ENCODE measurements at places on chromosomes 13 and 19.

DNA sequence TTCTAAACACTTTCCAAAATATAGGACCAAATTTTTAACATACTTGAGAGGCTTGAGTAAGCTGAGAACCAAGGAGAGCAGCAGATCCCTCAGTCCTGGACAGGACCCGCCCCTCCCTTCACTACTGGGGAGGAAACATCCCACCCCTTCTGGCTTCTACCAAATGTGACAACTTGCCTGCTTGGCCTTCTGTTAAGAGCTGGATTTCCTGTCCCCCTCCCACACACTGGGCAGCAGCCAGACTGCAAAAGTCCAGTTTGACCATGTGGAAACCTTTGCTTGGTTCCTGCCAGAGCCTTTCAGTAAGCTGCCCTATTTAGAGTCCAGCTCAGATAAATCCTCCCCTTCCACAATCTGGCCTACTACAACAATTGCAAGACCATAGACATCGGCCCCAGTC is 84.3 kb downstream of the FGF14 start:
- no peak for DNase-seq

DNA sequence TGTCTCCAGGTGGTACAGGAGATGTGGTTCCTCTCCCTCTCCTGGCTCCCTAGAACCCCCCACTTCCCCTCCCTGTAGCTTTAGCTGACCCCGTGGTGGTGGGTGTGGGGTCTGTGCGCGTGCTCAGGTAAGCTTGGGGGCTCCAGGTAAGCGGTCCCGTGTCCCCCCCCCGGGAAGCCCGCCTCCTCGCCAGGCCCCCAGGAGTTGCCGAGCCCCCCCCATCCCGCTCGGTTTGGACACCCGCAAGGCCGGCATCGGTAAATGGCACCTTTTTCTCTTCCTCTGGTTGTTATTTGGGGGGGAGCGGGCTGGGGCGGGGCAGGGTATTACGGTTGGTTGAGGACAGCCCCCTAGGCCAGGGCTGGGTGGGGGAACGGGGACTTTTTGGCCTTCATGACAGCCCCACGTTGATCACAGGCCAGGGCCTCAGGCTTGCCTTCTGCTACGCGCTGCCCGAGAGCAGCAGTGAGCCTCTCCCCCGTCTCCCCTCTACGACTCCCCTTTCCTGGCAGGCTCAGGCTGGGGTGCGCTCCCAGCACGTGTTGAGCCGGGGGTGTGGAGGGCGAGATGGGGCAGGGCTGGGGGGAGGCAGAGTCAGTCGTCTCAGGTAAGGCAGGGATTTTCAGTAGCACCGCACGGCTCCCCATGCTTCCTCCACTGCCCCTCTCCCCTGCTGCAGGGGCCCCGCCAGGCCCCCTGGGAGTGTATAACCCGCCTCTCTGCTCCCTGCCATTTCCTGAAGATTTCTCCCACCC is 10.7 kb upstream of the LIN7B start:
- DNase-seq, result no peak

DNA sequence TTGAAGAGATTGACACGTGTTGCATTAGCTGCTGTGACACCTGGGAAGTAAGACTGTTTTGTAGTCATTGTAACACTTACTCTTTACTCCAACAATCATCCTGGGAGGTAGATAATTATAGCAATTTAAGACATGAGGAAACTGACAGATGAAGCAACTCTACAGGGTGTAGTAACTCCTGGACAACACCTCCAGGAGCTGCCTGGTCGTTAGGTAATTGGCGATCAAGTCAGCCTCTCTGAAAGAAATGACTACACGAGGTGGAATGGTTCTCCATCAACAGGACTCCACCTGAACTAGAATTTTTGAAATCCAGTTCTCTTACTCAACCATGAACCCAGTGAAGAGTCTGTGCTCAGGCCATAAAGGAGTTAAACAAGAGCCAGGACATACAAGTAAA is 43.0 kb upstream of the LRCH1 start:
- DNase-seq, result no peak

DNA sequence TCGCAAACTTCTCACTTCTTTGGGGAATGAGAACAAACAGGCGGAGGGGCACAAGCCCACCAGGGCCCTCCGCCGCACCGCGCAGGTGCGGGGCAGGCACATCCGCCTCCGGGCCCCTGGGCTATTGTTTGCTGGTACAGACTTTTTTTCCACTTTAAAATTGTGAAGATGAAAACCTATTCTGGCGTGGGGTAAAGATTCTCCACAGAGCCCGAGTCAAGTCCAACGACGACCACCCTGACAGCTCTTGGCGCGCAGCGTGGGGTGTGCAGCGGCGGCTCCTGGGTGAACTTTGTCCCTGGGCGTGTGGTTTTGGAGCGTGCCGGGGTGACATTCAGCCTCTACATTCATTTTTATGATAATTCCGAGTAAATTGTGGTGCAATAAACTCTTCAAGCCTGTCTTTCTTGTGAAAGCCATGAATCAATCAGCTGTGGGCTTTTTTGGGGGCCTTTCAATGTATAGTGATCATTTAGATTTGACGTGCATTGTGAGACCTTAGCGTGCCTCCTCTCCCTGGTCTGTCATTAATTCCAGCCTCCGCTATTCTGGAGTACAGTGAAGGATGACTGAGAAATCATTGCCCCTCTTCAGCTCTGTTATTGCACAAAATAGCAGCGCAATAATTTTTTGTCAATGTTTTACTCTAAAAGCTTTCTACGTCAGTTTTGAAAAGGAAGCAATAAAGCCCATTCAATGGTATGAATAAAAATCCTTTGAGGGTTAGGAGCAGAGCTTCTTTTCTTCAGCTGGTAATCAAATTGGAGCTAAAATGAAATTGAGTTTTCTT is 90.0 kb downstream of the TEX29 start:
- no peak for DNase-seq

GRCh38 chr13:76556627-76557026 is 329.6 kb downstream of the KCTD12 start:
- DNase-seq, result no peak

DNA sequence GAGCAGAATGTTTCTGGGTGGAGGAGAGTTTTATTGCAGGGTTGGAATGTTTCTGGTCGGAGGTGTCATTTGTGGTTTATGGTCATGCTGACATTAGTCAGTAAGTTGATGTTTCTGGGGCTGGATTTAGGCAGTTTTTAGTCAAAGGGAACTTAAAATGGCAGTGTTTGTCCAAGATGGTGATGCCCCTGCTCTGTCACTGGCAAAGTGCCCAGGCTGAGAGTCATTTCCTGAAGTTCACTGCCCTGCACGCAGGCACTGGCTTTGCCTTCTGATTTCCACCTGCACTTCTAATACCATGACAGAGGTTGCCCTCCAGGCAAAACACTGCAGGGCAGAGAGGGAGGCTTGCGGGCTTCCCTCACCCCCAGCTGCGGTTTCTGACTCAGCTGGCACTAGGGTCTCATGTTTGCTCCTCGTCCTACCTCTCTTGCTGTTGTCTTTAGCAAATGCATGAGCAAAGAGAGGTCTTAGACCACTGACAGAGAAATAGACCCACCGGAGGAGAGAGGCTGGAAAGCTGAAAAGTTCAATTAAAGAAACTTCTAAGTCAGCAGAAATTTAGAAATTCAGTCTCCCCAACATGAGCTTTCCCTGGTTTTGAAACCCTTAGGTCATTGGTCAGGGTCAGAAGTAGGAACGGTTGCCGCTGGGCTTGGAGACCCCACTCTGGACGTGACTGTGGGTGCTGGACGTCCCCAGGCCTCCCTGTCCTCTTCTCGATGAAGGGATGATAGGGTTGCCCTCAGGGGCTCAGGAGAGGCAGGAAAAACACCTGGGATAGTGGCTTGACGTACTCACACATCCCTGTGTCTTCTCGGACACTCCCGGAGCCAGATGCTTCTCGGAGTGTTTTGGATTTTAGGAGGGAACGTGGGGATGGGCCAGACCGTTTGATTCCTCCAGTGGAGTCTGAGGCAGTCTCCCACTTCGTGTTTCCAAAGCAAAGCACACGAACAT is 26.3 kb downstream of the TMEM255B start:
- no peak for DNase-seq

DNA sequence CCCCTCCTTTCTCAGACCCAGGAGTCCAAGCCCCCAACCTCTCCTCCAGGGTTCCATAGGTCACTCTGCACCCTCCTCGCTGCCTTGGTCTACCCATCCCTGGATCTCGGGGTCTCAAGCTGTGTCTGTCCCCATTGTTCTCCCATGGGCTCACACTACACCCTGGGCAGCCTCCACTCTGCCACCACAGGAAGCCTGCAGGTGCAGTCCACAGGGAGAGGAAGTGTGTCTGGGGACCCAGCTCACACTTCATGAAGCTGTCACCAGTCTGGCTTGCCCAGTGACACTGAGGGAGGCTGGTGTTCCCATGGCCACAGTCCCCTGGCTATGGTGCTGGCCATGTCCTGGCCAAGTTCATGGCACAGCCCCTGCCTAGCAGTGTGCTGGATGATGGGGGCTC is 5.3 kb downstream of the NECTIN2 start:
- DNase-seq, result no peak

DNA sequence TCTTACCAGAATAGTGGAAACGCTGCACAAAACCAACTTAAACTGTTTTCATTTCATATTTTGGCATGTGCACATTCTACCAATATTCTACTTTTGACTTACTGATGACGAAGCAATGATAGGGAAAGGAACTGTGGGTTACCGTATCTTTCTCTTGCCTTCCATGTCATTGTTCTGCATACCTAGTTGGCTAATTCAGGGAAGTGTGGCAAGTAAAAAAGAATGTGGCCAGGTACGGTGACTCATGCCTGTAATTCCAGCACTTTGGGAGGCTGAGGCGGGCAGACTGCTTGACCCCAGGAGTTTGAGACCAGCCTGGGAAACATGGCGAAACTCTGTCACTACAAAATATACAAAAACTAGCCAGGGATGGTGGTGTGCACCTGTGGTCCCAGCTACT is 108.2 kb downstream of the SIPA1L3 start:
- DNase-seq, result no peak

- no peak for DNase-seq
These were observed 13.8 kb downstream of the FGF21 start for GRCh38 chr19:48768994-48769713.

- no peak for DNase-seq
These were observed 6.3 kb downstream of the MAP1S start for GRCh38 chr19:17725422-17726078.

- no peak for DNase-seq
These were observed 1190.5 kb upstream of the SLC10A2 start for GRCh38 chr13:104256701-104257100.

- DNase-seq, result peak; percentile 91
These were observed 2.5 kb downstream of the DBP start for GRCh38 chr19:48634424-48635262.

- DNase-seq, result no peak
These were observed 84.8 kb downstream of the SIPA1L3 start for GRCh38 chr19:37991841-37992248.

- DNase-seq, result no peak
These were observed 24.4 kb downstream of the ELF1 start for GRCh38 chr13:40994581-40995230.

DNA sequence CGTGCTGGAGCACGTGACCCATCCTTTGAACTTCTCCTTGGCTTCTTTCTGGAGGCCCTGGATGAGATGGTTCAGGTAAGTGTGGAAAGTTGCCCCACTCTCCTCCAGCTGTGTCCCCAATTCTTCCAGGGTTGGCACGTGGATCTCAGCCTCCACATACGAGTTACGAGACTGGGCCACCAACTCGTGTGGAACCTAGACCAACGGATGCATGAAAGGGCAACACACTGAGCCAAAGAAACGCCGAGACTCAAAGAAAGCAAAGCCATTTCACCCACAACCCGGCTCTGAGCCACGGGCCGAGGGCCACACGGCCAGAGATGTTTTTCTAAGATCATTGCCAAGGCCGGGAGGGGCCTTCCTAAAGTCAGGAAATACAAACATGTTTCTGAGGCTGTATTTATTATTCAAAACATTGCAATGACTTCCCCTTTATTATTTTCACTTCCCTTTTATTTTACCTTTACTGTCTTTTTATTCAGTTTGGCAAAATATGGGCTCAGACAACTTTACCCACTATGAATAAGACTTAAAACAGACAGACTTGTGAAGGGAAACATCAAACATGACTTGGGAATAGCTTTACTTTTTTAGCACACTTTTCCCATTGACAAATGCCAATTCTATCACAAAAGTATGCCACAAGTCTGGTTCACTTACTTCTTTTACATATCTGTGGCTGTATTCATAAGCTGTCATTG is 94.6 kb downstream of the KL start:
- no peak for DNase-seq

- no peak for DNase-seq
These were observed 10.2 kb downstream of the ANGPTL4 start for GRCh38 chr19:8373867-8374813.

DNA sequence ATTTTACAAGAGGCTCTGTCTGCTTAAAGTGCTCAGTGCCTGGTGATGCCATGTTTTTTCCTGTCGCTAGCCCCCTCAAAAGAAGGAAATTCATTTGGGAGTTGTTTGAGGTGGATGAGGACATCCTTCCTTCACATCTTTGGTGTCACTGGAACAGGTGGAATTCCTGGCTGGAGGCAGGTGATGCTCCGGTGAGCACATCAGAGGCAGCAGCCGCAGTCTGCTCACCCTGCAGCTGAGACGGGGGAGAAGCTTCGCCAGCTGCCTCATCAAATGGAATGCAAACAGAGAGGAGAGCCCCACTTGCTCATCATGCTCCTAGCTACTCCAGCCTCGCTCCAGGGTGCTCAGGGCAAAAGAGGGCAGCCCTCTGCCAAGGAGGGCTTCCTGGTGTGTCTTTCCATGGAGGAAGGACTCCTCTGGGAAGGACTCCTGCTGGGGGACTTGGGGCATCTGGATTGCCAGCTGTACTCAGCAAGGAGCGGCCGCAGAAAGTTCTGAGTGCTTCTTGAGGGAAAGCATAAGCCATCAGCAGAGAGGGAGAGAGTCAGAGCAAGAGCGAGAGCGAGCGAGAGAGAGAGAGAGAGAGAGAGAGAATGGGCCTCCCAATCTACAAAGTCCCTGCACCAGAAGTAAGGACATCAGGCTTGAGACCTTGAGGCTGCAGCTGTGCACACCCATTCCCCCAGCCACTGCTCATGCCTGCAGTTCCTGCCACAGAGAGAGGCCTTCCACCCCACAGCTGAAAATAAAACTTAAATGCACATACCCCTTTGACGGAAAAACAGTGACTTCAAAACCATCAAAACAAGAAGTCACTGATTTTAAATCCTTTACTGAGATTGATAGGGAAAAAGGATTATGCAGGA is 74.3 kb upstream of the UBL3 start:
- DNase-seq, result no peak

DNA sequence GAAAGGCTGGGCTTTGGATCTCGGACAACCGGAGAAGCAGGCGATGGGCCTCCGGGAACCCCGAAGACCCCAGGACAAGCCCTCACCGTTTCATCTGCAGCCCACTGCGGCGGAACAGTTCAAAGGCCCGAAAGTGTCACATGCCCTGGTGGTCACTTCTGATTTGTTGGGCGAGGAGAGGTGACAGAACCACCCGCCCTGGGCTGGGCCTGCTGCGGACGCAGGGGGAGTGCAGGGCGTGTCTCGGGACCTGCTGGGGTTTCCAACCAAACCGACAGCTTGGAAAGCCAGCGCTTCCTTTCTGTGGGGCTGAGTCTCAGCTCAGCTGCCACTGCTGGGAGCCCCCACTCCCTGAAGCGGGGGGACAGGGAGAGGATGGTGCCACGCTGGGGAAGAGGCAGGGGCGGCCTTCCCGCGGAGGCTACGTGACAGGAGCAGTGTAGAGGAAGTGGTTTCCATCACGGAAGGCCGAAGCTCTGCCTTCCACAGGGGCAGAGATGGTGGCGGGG is 22.8 kb upstream of the ZBTB7A start:
- DNase-seq, result no peak

- DNase-seq, result no peak
These were observed 2.6 kb downstream of the MED26 start for GRCh38 chr19:16625163-16625958.
